ENCODE measurements at places on chromosomes 2 and 18.

GRCh38 chr2:96144481-96145035 lies 682 bp downstream of the DUSP2 start:
- no peak for DNase-seq

DNA sequence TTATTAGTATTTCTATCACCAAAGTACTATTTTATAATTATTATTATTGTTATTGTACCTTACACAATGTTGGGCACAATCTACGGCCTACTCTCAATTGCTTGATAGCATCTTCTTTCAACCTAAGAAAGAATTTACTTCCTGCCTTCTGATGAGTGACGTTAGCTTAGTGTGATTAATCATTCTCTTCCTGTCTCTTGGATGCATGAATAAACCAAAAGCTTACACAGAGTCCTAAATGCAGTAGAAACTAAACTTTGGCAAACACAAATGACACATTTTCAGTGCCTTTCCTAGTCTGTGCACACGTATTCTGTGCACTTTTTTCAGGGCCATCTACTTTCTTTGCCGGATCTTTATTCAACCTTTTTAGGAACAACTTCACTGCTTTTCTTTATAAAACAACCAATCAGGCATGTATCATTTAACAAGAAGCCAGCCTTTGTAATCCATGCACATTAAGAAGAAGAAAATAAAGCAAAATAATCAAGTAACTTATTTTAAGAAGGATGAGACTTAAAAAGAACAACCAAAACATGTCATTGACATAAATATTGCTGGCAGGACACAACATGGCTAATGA lies 19.1 kb downstream of the TRAK2 start:
- no peak for DNase-seq

DNA sequence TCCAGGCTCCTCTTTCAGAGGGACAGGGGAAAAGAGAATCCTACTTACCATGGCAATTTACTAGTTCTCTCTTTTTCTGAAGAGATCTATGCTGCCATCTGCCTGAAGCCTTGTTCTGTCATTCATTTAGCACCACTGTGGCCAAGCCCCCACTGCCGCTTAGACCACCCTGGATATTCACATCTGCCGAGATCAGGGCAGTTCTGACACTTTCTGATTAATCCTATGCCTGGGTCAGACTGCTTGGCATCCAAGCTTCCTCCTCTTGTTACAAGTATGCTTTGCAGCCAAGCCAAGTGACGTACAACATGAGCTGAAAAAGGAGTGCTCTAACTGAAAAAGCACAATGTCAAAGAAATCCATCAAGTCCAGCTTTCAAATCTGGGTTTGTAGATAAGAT lies 332.6 kb downstream of the SUCLG1 start:
- no peak for DNase-seq

- no peak for DNase-seq
These were observed 98.0 kb downstream of the KCTD18 start for GRCh38 chr2:200411831-200412230.

GRCh38 chr2:186189816-186190215 lies 296.2 kb upstream of the ZC3H15 start:
- no peak for DNase-seq

All from cerebellar nuclear complex (tissue), 1 donor.